ENCODE measurements at places on chromosomes 2 and 18.

DNA sequence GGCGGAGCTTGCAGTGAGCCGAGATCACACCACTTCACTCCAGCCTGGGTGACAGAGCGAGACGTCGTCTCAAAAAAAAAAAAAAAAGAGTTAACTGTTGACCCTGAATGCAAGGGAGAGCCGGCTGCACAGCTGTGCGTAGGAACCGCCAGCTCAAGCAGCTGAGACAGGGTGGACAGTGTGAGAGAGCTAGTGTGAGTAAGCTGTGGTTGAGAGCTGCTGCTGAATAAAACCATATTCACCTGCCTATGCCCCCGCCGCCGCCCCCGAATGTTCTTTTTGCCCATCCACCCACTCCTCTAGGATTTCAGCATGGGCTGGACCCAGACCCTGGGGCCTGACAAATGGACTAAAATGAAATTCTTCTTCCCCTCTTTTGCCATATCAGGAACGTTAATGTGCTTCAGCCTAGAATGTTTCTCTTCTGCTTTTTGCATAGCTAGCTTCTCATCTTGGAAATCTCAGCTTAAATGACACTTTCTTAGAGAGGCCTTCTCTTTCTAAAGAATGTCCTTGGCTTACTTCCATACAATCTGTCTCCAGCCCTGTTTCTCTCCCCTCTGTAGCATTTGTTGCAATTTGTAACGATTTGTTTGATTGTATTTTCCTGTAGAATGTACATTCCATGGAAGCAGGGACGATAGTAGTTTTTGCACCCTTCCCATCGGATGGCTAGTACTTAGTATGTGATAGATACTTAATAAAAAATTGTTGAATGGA lies 142.7 kb downstream of the KLHL14 start:
- no peak for DNase-seq

DNA sequence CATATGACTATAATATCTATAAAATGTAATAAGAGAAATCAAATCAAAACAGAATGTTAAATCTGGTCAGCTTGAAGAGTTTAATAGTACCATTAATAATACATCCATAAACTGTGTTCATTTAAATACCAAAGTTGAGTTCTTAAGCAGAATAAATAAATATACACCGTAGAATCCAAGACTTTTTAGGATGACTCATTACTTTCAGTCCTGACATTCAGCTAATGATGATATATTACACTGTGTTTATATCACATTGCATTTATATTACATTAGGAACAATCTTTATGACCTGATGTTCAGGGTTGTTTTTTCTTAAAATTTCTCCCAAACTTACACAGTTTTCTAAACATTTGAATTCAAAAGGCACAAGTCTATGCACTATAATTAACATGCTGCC lies 331.3 kb downstream of the SS18 start:
- no peak for DNase-seq

DNA sequence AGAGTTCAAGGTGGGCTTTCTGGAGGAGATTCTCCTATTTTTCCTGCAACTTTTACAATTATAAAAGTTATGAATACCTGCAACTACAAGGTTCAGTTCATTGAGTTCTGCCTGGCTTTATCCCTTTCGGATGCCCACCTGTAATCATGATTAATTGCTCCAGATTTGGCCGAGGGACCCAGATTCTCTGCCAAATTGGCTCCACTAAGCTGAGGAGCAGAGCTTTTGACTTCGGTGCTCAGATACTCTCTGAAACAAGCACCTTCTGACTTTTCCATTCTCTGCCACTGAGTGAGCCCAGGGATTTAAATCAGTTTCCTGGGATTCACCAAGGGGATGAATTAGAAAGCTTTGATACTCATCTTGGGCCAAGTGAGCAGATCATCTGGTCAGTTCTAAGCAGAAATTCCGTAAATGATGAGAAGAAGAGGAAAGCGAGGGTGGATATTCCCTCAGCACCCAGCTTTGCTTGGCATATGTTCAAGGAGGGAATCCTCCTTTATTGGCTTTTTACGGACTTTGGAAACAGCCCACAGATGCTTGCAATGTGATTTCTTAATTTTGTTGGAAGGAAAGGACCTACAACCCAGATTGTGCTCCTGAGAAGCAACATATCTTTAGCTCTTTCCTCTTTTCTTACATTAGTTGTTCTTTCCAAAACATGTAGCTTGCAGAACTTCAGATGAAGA lies 179.2 kb downstream of the SETBP1 start:
- no peak for DNase-seq

DNA sequence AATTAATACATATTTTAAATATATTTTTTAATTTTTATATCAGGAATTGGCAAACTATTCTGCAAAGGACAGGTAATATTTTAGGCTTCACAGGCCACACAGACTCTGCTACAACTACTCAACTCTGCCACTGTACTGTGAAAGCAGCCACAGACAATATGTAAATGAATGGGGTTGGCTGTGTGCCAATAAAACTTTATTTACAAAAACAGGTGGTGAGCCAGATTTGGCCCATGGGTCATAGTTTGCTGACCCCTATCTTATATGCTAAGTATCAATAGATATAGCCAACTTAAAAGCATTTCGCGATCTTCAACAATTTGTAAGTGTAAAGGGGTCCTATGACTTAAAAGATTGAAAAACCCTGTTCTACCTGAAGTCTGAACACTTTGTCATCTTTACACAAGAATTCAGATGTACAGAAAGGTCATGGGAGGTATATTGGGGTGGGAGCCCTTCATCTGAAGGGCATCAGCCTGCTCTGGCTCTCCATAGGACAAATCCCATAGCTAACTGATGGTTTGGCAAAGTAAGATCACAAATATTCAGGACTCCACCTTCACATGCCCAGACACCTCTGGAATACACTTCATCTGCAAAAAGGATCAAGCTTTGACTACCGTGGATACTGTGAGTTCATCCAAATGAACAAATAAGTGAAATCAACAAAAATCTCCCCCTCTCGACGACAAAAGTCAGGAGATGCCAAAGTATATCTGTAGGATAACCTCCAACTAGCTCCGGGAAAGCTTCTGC lies 65.9 kb downstream of the C1D start:
- no peak for DNase-seq

GRCh38 chr2:175535631-175536030 lies 354.1 kb upstream of the ATP5MC3 start:
- no peak for DNase-seq

GRCh38 chr2:47165001-47165555 lies 10.0 kb upstream of the STPG4 start:
- DNase-seq, result no peak
